H9 (cell line): ENCODE measurements at places on chromosomes 5 and 9. TPM values are rescaled to one million over a fixed set of nuclear protein-coding genes. Genes with fewer than 3 reads are reported as not detected.

DNA sequence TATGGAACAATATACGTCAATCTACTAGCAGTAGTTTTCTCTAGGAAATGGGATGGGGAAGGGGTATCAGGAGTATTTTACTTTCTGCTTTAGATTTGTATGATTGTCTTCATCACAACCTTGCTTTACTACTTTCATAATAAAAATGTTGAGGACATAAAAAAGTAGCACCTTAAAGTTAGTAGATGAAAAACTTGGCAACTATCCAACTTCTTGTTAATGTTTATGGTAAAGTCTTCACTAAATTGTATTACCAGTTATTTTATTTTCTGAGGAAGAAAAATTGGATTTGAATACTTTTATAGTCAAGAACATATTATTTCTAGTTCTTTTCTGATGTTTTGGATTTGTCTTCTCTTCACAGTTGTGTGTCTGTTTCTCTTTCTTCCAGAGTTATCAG is 372.1 kb downstream of the ARRDC3 start:
- H3K4me1 ChIP-seq: no peaks in the 10 kb centered on the region
- no peaks in the 10 kb centered on the region for H3K27me3 ChIP-seq
- no peak overlapping the region for H3K4me3 ChIP-seq
- peaks cover 19% of the 10 kb centered on the region for H3K36me3 ChIP-seq
- DNase-seq: no peak
- no peak overlapping the region for H3K27ac ChIP-seq

GRCh38 chr5:174317256-174317894 is 271.9 kb downstream of the NSG2 start:
- peak; percentile 76 for DNase-seq
- H3K27ac ChIP-seq: no peak overlapping the region

DNA sequence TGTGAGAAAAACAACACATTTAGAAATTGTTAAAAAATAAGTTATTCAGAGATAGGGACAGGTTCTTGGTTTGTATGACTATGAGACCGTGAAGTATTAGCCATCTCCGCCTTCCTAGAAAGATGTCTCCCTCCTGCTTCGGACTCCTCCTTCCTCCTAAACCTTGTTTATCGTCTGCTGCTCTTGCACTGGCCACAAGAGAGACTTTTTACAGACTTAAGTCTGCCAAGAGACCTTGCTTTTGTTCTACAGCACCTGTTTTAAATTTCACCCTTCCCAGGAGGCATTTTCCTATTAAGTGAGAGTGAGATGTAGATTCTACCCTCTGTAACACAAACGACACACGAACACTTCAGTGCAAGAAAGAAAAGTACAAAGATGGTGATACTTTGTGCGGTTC is 274.6 kb downstream of the ARHGEF28 start:
- no peak for DNase-seq
- no peaks in the 10 kb centered on the region for H3K36me3 ChIP-seq
- no peaks in the 10 kb centered on the region for H3K4me1 ChIP-seq
- no peak overlapping the region for H3K27ac ChIP-seq

DNA sequence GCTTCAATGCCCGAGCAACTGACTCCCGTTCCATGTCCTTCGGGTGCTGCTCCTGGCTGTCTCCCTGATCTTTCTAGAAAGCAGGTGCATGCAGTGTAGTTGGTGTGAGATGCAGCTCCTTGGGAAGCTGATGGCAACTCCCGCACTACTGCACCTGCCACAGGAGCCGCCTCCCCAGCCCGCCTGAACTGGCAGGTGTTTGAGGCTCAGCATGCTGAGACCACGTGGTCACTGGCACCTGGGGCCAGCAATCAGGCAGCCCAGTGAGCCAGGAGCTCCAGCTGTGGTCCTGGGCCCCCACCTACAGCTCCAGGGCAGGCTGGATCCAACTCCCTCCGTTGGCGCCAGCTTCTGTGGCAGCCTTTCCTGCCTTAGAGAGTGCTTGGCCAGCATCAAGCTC is 111.5 kb downstream of the ICE1 start:
- no peaks in the 10 kb centered on the region; the same call in 2 of the 3 replicates for H3K36me3 ChIP-seq
- H3K4me1 ChIP-seq: 0 out of 2 replicates have a peak, but pooled peaks cover 2% of the 10 kb centered on the region
- H3K4me3 ChIP-seq: no peak overlapping the region

DNA sequence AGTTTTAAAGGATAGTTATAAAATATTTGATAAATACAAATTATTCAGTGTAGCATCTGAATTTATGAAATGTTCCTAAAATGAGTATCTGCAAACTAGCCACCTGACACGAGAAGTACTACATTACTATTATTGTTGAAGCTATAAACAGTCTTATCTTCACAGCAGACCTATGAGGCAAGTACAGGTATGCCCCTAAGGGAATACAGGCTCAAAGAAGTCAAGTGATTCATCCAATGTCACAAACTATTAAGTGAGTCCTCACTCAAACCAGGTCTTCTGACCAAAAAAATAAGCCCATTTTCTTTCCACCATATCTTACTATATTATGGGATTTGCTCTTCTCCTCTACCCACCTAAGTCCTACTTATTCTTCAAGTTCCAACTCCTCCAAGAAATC is 28.7 kb downstream of the STRBP start:
- no peaks in the 10 kb centered on the region for H3K27me3 ChIP-seq
- no peaks in the 10 kb centered on the region for H3K36me3 ChIP-seq
- no peak overlapping the region for H3K27ac ChIP-seq

DNA sequence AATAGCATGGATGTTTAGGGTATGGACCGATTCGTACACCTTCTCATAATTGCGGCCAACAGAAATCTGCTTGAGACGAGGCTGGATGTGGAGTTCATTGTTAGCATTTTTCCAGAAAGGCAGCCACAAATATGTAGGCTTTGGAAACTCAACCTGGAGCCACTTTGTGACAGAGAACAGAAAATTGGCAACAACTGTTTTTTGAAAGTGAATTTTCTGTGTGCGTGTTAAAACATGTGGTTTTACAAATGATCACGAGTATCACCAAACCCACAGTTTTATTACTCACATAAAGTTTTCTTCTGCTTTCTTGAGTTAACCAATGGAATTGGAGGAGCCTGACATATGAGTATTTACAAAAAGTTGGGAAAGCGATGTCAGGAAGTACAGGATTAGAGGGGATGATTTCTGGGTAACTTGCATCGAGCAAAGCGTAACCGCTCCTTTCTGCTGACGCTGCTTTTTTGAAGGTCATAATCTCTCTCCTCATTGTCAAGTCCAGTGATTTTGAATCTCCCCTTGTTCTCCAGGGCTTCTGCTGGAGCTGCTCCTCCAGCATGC is 138.5 kb upstream of the TAF11L2 start:
- peaks cover 5% of the 10 kb centered on the region for H3K36me3 ChIP-seq
- H3K27ac ChIP-seq: no peak overlapping the region
- no peaks in the 10 kb centered on the region for H3K27me3 ChIP-seq
- no peak overlapping the region for H3K4me3 ChIP-seq
- no peaks in the 10 kb centered on the region for H3K4me1 ChIP-seq

- no peak overlapping the region for H3K4me3 ChIP-seq
- H3K27me3 ChIP-seq: peaks cover 11% of the 10 kb centered on the region; the same call in 1 of the 2 replicates
- no peak for DNase-seq
- no peaks in the 10 kb centered on the region for H3K4me1 ChIP-seq
Measured at GRCh38 chr5:1868886-1869475, 13.7 kb downstream of the IRX4 start.

DNA sequence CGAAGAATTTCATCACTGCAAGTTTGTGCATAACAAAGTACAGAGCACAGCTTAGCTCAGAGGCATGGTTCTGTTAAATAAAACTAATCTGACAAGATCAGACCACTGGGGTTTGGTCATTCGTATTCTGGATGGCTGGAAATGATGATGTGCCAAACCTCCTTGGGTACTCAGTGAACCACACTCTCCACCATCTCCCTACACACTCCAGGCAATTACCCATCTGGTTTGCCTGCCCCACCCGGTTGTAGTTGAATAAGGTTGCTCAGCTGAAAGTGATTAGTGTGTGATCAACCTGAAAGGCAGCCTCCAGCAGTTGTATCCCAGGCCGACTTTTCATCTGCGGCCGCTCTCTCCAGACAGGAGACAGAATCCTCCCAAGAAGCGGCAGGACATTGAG is 371.4 kb downstream of the TLE1 start:
- no peak overlapping the region for H3K4me3 ChIP-seq
- no peaks in the 10 kb centered on the region for H3K4me1 ChIP-seq
- no peak overlapping the region for H3K27ac ChIP-seq
- no peaks in the 10 kb centered on the region for H3K27me3 ChIP-seq
- peaks cover 6% of the 10 kb centered on the region for H3K36me3 ChIP-seq
- no peak for DNase-seq

DNA sequence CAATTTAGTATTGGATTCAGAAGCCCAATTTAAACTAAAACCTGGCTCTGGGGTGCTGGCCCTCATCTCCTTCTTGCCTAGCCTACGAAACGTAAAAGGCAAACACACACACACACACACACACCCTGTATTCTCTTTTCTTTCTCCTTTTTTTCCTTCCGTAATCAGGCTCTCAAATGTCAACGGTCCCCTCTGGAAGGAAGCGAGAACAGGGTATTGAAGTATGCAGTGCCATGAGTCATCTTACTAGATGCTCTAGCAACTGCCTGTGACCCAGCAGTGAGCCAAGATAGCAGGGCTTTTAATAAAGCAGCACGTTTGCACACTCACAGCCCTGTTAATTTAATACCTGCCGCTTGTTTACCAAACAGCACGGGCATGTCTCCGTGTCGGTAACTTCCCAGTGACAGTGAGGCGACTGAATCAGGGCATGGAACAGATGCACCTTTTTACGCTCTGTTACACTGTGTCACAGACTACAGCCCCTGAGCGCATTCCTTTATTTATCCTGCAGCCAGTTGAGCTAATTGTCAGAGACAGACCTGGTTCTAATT is 243.8 kb downstream of the BNC2 start:
- no peak overlapping the region for H3K4me3 ChIP-seq
- H3K36me3 ChIP-seq: no peaks in the 10 kb centered on the region
- H3K27me3 ChIP-seq: no peaks in the 10 kb centered on the region
- H3K27ac ChIP-seq: no peak overlapping the region
- H3K4me1 ChIP-seq: peaks cover 7% of the 10 kb centered on the region; the same call in 1 of the 2 replicates
- DNase-seq: peak; percentile 37

DNA sequence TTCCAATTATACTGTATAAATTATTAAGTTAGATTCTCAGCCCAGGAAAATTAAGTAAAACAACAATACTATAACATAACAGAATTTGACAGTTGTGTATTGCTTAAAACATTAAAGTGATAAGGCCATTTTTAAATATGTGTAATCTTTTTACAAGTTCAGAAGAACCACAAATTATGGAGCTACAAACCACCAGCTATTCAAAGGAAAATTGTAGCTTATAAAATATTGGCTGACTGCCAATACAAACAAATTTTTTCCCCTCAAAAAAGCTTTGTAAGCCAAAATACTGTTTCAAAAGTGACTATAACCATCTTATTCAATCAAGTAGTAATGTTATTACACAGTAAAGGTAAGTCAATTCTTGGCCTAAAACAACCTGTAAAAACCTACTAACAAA is 21.9 kb downstream of the STRBP start:
- H3K4me3 ChIP-seq: no peak overlapping the region
- no peak for DNase-seq
- H3K27me3 ChIP-seq: no peaks in the 10 kb centered on the region
- H3K4me1 ChIP-seq: no peaks in the 10 kb centered on the region; the same call in 1 of the 2 replicates

DNA sequence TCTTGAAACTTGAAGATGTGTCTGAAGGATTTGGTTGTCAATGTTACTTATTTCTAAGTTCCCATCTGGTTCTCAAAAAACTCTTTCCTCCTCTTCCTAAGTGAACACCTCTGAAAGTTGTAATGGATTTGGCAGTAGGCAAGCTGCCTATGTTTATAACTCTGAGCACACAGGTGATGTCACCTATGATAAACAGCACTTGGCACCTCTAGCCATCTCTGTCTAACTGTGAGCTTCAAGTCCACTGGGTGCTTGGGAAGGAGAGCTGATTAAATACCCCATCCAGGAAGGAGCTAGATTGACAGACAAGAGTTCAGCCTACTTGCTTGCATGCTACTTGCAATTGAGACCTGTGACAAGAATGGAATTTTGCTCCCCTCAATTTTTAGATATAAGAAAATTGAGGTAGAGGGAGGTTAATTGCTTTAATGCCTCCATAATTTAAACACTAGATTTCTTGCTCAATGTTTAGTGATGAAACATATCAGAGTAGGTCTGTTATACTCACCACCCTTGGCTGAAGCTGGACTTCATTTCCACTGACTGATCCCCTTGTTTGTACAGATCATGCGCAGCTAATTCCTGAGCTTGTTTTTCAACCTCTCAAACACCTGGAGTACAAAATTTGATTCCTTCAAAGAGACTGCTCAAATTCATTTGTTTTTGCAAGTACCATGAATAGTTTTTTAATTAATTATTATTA is 49.9 kb downstream of the PDE4D start:
- no peaks in the 10 kb centered on the region for H3K4me1 ChIP-seq
- H3K36me3 ChIP-seq: no peaks in the 10 kb centered on the region
- no peak overlapping the region for H3K4me3 ChIP-seq
- H3K27ac ChIP-seq: no peak overlapping the region
- no peaks in the 10 kb centered on the region for H3K27me3 ChIP-seq
- no peak for DNase-seq

GRCh38 chr9:91073811-91074771 is 272.5 kb downstream of the SYK start:
- no peaks in the 10 kb centered on the region for H3K27me3 ChIP-seq
- H3K36me3 ChIP-seq: no peaks in the 10 kb centered on the region; the same call in 2 of the 3 replicates
- DNase-seq: no peak
- H3K4me3 ChIP-seq: no peak overlapping the region
- H3K27ac ChIP-seq: no peak overlapping the region

DNA sequence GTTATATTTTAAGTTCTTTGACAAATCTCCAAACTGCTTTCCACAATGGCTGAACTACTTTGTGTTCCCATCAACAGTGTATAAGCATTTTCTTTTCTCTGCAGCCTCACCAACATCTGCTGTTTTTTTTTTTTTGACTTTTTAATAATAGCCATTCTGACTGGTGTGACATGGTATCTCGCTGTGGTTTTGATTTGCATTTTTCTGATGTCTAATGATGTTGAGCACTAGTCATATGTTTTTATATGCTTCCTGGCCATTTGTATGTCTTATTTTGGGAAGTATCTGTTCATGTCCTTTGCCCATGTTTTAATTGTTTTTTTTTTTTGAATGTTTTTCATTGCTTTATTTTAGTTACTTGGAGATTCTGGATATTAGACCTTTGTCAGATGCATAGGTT is 196.6 kb downstream of the PLK2 start:
- H3K27me3 ChIP-seq: no peaks in the 10 kb centered on the region
- peaks cover 4% of the 10 kb centered on the region; the same call in 1 of the 2 replicates for H3K4me1 ChIP-seq
- no peak overlapping the region for H3K4me3 ChIP-seq
- H3K36me3 ChIP-seq: no peaks in the 10 kb centered on the region
- DNase-seq: no peak
- no peak overlapping the region for H3K27ac ChIP-seq

- H3K36me3 ChIP-seq: no peaks in the 10 kb centered on the region; the same call in 1 of the 3 replicates
- no peak overlapping the region for H3K27ac ChIP-seq
- H3K27me3 ChIP-seq: peaks cover 12% of the 10 kb centered on the region; the same call in 1 of the 2 replicates
- H3K4me1 ChIP-seq: no peaks in the 10 kb centered on the region
- no peak for DNase-seq
- H3K4me3 ChIP-seq: no peak overlapping the region
Measured at GRCh38 chr9:91943478-91944470, 6.3 kb downstream of the ROR2 start.

GRCh38 chr9:124869986-124870560 is 8.1 kb downstream of the ARPC5L start:
- H3K4me3 ChIP-seq: peak overlapping the region; percentile 95
- H3K27me3 ChIP-seq: no peaks in the 10 kb centered on the region
- DNase-seq: no peak
- H3K4me1 ChIP-seq: peaks cover 6% of the 10 kb centered on the region

Gene ADAMTS6
- 0.29 and 0.33 TPM in 2 replicates for total RNA-seq

Gene C9orf153
- 0.17 TPM in 1 of 2 replicates, not detected in the other for total RNA-seq

Gene SPTLC1
- total RNA-seq: 70.5 and 73.5 TPM in 2 replicates

Gene SMIM33
- total RNA-seq: not detected in 2 replicates

Gene NUP214
- total RNA-seq: 47.2 and 53.8 TPM in 2 replicates

Gene CFAP77
- total RNA-seq: 0.72 and 0.86 TPM in 2 replicates

Gene CCDC69
- total RNA-seq: 5.3 and 6.0 TPM in 2 replicates

Gene CDH18
- 0.61 TPM in 1 of 2 replicates, not detected in the other for total RNA-seq

Gene RASEF
- 1.9 and 2.2 TPM in 2 replicates for total RNA-seq

Gene PCDHA1
- total RNA-seq: 0.44 and 0.61 TPM in 2 replicates

Gene CORO2A
- total RNA-seq: 15.5 and 15.8 TPM in 2 replicates

Gene CD14
- 0.13 TPM in 1 of 2 replicates, not detected in the other for total RNA-seq
